ENCODE measurements at places on chromosomes 2 and 18.

DNA sequence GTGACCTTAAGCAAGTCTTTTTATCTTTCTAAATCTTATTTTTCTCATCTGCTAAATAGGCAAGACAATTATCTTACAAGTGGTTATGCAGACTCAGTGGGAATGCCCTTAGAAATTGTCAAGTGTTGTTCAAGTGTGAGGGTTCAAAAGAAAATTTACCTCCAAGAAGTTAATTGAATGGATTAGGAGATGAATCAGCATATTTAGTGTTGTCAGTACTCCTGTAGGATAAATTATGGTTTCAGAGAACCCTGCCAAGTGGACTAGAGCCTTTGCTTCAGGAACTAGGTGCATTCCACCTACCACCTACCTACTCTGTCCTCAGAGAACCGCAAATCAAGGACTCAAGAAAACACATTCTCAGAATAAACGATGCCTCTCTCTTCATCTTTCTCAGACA is 69.8 kb upstream of the KCTD1 start:
- no peak for DNase-seq

- no peak for DNase-seq
Observed at GRCh38 chr2:29014331-29014730, 33.2 kb downstream of the TOGARAM2 start.

DNA sequence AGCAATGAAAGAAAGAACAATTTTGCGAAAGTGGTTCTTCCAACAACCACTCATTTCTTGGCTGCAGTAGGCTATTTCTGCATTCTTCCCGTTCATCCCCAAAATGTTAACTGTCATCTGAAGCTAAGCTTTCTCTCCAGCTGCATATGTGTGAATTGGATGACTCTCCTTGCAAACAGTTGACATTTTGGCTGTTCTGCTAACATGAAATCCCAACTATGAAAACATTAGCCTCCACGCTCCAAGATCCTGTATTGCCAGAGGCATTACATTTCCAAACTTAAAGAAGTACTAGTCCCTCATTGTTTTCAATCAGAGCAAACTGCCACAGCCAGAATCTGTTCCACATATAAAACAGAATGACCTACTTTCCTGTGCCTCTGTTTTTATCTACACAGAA is 88.5 kb downstream of the TGIF1 start:
- no peak for DNase-seq

DNA sequence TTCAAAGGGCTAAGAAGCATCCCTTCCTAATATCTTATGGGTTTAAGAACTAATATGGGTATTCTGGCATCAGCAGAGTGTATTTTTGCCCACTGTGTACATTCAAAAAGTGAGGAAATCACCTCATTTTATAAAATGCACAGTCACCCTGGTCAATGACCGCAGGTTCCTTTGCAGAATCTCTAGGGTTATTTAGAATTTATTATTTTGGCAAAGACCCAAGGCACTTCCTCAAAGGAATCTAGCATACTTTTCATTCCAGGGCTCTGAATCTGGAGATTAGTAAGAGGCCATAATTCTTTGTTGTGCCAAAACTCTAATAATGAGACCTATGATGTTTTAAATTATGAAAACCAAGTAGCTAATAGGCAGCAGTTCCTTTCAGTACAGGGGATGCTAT is 27.2 kb upstream of the CDH2 start:
- no peak for DNase-seq
